ENCODE measurements at places on chromosomes 16 and 17. TPM values are rescaled to one million over a fixed set of nuclear protein-coding genes. Genes with fewer than 3 reads are reported as not detected.

Gene USP6
- polyA plus RNA-seq = 0.18 TPM

Gene TMEM114
- polyA plus RNA-seq = not detected

Gene UMOD
- polyA plus RNA-seq = not detected

Gene SLC9A5
- 0.09 TPM for polyA plus RNA-seq

Gene FAM20A
- 62.8 TPM for polyA plus RNA-seq

Gene NXPH3
- 0.22 TPM for polyA plus RNA-seq

Gene C1QTNF1
- polyA plus RNA-seq = 8.3 TPM

Gene FBXO39
- 0.12 TPM for polyA plus RNA-seq

Gene PLK1
- polyA plus RNA-seq = 1.2 TPM

Gene KRT12
- polyA plus RNA-seq = not detected

Gene RDM1
- polyA plus RNA-seq = 0.42 TPM

DNA sequence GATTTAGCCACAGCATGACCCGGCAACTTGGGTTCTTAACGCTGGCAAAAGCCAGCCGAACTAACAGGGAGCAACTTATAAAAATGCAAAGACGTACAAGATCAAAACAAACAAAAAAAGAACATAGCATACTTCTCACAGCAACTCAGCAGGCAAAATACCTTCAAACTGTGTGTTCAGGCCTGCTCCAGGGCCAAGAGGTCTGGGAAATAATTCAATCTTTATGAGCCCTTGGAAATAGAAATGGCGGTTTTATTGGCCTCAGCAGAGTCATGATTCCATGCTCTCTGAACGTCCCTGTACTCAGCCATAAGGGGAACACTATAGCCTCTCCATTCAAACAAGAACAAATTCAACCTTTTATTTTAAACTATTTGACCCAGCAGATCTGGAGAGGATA, 101.3 kb upstream of the C17orf78 start:
- no peak for DNase-seq
- H3K4me1 ChIP-seq = no peaks in the 10 kb centered on the region
- H3K36me3 ChIP-seq = peaks cover 37% of the 10 kb centered on the region
- H3K27me3 ChIP-seq = no peaks in the 10 kb centered on the region
- H3K4me3 ChIP-seq = no peak overlapping the region
- H3K27ac ChIP-seq = no peak overlapping the region

- DNase-seq = peak; percentile 62
- H3K4me3 ChIP-seq = no peak overlapping the region
- no peaks in the 10 kb centered on the region for H3K27me3 ChIP-seq
- H3K4me1 ChIP-seq = peaks cover 13% of the 10 kb centered on the region
- no peak overlapping the region for H3K27ac ChIP-seq
These were observed 25.6 kb downstream of the TTLL6 start for GRCh38 chr17:48791128-48792032.

DNA sequence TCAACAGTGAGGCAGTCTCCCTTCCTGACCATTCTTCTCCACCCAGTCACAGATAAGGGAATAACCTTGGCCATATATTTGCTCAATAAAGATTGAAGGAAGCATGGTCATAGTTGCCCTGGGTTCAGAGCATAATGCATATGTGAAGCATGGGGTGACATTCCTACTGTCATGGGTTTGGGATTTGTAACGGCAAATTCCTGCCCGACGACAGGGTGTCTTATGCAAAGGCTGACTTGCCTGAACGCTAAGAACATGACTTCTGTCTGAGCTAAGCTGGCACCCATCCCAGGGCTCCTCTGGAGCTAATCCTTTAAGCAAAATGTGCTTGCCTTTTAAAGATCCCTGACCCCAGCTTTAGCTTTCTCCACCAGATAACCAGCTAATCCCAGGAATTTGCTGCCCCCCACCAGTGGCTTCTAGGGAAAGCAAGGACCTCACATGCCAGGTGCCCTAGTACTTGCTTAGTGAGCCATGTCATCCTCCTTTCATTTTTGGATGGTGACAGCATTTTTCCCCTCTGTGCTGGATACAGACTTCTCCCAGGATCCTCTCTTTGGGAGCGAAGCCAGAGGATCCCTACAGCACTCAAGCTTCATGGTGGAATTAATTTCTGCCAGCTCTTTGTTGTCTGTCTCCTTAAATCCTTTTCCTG, 11.7 kb downstream of the SLC7A6OS start:
- no peak overlapping the region for H3K27ac ChIP-seq
- H3K27me3 ChIP-seq = no peaks in the 10 kb centered on the region
- no peak for DNase-seq
- peaks cover 40% of the 10 kb centered on the region for H3K36me3 ChIP-seq

GRCh38 chr17:64056269-64057005, 36.0 kb upstream of the ICAM2 start:
- peaks cover 51% of the 10 kb centered on the region for H3K36me3 ChIP-seq
- H3K27ac ChIP-seq = peak overlapping the region; percentile 69
- H3K4me1 ChIP-seq = peaks cover 13% of the 10 kb centered on the region
- no peak overlapping the region for H3K4me3 ChIP-seq

DNA sequence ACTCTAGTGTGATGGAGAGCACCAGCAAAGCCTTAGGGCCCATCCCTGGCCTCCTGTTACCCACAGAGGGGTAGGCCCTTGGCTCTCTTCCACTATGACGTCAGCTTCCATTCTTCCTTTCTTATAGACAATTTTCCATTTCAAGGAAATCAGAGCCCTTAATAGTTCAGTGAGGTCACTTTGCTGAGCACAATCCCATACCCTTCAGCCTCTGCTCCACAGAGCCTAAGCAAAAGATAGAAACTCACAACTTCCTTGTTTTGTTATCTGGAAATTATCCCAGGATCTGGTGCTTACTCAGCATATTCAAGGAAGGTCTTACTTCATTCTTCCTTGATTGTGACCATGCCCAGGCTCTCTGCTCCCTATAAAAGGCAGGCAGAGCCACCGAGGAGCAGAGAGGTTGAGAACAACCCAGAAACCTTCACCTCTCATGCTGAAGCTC, at the start of gene CCL8:
Gene CCL8 (plus strand): TSS at position 397 of the 445 bp plus-strand sequence. CDS start 67 bp downstream, outside the sequence.
- no peak within 1 kb of the TSS for H3K27ac ChIP-seq
- H3K36me3 ChIP-seq = no peaks in the 10 kb centered on the region

DNA sequence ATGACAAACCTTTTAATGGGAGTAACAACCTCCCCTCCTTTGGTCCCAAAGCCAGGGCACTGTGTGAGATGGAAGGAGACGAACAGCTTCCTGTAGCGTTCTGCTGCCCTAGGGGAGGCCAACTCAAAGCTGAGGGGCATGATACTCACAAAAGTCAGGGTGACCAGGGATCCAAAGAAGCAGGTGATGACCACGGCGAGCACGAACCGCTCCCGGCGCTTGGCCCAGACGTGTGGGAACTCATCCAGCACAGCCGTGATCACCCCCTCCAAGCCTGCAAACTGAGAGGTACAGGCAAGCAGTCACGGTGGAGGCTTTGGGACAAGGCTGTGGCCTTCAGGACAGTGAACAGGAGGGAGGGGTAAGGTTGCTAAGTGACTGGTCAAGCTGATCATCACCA, 25.1 kb downstream of the SLC6A4 start:
- no peaks in the 10 kb centered on the region for H3K27me3 ChIP-seq
- H3K4me1 ChIP-seq = no peaks in the 10 kb centered on the region
- DNase-seq = no peak
- no peak overlapping the region for H3K27ac ChIP-seq

- H3K4me1 ChIP-seq = peaks cover 38% of the 10 kb centered on the region
- H3K4me3 ChIP-seq = no peak overlapping the region
- DNase-seq = no peak
- H3K36me3 ChIP-seq = peaks cover 5% of the 10 kb centered on the region
- H3K27me3 ChIP-seq = no peaks in the 10 kb centered on the region
- H3K27ac ChIP-seq = no peak overlapping the region
These were observed 13.8 kb upstream of the CTCF start for GRCh38 chr16:67548265-67549126.

GRCh38 chr16:3594316-3595109, 16.9 kb downstream of the SLX4 start:
- H3K27me3 ChIP-seq = no peaks in the 10 kb centered on the region
- no peaks in the 10 kb centered on the region for H3K36me3 ChIP-seq
- H3K27ac ChIP-seq = no peak overlapping the region
- no peaks in the 10 kb centered on the region for H3K4me1 ChIP-seq

GRCh38 chr16:31532896-31533295, 5.2 kb downstream of the AHSP start:
- H3K27me3 ChIP-seq = peaks cover 6% of the 10 kb centered on the region
- H3K4me3 ChIP-seq = no peak overlapping the region
- no peak for DNase-seq
- H3K27ac ChIP-seq = no peak overlapping the region

GRCh38 chr17:30256756-30257506, 21.4 kb upstream of the SLC6A4 start:
- DNase-seq = no peak
- no peaks in the 10 kb centered on the region for H3K27me3 ChIP-seq
- peaks cover 7% of the 10 kb centered on the region for H3K36me3 ChIP-seq
- no peaks in the 10 kb centered on the region for H3K4me1 ChIP-seq
- no peak overlapping the region for H3K27ac ChIP-seq

DNA sequence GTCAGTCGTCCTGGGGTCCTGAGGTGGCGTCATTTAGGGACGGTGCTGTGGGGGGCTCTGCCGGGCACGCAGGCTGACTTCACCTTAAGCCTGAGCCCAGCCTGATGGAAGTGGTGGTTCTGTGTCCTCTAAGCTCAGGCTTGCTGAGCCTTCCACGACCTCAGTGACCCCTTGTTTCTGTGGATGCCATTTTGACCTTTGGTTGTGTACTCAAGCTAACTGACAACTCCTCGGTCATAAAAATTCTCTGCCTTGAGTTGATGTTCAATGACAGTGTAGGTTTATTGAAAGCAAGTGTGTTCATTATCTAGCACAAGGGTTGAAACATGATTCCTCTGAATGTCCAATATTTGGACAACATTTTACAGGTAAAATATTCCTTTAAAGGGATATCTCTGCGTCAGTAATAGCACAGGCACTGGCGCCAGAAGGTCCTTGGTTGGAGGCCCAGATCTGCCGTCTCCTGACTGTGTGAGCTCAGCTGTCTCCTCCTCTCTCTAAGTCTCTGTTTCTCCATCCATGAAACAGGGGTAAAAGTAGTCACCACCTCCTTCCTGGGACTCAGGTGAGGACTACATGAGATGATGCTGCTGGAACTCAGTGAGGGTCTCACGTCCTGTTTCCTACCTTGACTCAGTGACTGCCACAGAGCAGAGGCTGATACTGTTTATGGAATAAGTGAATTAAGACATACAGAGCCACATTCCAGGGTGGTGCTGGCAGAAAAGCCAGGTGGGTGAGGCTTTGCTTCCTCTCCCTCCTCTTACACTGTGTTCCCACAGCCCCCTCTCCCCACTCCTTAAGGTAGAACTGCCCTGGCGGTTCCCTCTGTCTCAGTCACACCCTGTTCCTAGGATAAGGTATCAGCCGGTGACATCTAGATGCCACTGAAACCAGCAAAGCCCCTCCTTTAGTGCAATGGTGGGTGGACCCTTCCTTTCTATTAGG, 75.7 kb downstream of the IRF8 start:
- H3K27me3 ChIP-seq = no peaks in the 10 kb centered on the region
- peak overlapping the region; percentile 8 for H3K4me3 ChIP-seq
- no peak for DNase-seq
- peaks cover 8% of the 10 kb centered on the region for H3K4me1 ChIP-seq
- H3K36me3 ChIP-seq = no peaks in the 10 kb centered on the region
- H3K27ac ChIP-seq = peak overlapping the region; percentile 43

DNA sequence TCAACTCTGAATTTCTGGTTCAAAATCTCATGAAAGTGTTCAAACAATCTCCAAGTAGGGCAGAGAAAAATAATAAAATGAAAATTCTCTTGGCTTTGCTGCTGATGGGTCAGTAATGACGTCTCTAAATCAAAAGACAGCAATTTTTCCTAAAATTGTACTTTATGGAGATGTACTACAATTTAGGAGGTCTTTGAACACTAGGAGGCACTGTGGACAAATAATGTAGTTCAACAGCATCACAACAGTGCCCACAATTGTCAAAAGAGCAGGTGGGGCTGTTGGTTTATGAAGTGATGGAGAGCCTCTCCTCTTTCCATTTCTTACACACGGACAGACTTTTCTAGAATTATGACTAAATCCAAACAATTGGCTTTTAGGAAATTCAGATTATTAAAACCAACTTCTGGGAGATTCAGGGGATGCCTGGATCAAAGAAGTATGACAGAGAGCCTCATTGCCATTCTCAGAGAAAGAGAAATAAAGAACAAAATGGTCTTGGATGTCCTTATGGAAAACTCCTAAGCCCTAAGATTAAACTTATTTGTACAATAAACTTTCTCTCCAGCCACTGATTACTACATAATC, 23.8 kb downstream of the EZH1 start:
- no peaks in the 10 kb centered on the region for H3K27me3 ChIP-seq
- DNase-seq = no peak
- peaks cover 58% of the 10 kb centered on the region for H3K36me3 ChIP-seq
- no peaks in the 10 kb centered on the region for H3K4me1 ChIP-seq
- H3K27ac ChIP-seq = no peak overlapping the region

DNA sequence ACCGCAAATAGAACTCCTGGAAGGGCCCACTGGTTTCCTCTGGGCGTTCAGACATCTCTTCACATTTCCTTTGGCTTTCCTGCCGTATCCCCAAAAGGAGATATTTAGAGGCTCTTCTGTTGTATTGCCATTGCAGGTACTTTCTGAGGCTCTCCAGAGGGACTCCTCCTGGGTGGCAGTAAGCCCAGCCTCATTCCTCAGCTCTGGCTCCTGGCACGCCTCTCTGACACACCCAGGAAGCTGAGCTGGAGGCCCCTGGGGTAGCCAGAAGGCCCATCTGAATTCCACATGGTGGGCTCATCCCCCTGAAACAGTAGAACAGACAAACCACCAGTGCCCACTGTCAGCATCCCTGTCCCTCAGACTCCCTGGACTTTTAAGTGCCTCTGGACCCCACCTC, 206.7 kb downstream of the PARN start:
- no peaks in the 10 kb centered on the region for H3K27me3 ChIP-seq
- H3K36me3 ChIP-seq = no peaks in the 10 kb centered on the region
- no peak for DNase-seq
- H3K4me1 ChIP-seq = peaks cover 10% of the 10 kb centered on the region

GRCh38 chr16:71479420-71479819, 9.7 kb downstream of the ZNF19 start:
- H3K27ac ChIP-seq = no peak overlapping the region
- no peak for DNase-seq
- peaks cover 18% of the 10 kb centered on the region for H3K4me1 ChIP-seq
- no peaks in the 10 kb centered on the region for H3K27me3 ChIP-seq
- no peak overlapping the region for H3K4me3 ChIP-seq

DNA sequence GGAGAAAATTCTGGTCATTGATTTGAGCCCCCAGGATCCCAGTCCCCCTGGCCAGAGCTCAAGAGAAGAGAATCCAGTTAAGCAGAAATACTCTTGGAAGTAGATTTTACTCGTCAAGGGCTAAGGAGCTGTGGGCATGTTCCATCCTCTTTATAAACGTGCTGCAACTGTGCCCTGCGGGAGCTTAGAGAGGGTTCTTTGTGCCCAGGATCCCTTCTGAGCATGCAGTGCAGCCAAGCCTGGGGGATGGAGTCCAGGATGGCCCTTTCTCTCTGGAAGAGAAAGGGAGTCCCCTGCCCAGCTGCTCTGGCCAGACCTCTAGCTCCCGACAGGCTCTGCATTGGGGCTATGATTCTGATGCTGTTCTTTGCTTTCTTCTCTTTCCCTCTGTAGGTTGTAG, 9.5 kb upstream of the LGALS9 start:
- no peaks in the 10 kb centered on the region for H3K4me1 ChIP-seq
- no peak for DNase-seq
- peaks cover 10% of the 10 kb centered on the region for H3K36me3 ChIP-seq
- no peak overlapping the region for H3K27ac ChIP-seq
- no peaks in the 10 kb centered on the region for H3K27me3 ChIP-seq

GRCh38 chr16:51161440-51162195, 10.5 kb upstream of the SALL1 start:
- peaks cover 15% of the 10 kb centered on the region for H3K4me1 ChIP-seq
- H3K27ac ChIP-seq = no peak overlapping the region
- no peak overlapping the region for H3K4me3 ChIP-seq
- no peaks in the 10 kb centered on the region for H3K36me3 ChIP-seq
- no peak for DNase-seq

- no peak overlapping the region for H3K27ac ChIP-seq
- H3K36me3 ChIP-seq = no peaks in the 10 kb centered on the region
- no peaks in the 10 kb centered on the region for H3K27me3 ChIP-seq
- no peak for DNase-seq
- no peak overlapping the region for H3K4me3 ChIP-seq
These were observed 109.9 kb downstream of the PHKB start for GRCh38 chr16:47571049-47571448.
